ENCODE measurements at places on chromosomes 3 and 15.

DNA sequence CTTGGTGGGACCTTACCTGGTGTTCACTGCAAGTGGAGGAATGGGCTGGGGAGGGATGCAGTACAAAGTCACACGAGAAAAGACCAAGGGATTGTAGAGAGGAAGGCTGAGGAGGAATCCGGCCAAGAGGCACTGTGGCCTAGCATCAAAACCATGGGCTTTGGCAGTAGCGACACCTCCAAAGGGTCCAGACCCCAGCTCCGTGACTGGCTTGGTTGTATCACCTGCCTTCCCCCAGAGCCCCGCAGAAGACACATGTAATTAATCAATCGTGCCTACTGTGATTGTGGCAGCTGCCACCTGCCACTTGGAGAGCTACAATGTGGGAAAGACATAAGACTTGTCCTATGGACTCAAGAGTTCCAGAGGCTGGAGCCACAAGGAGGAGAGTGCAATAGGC, 54.7 kb downstream of the ST8SIA2 start:
- DNase-seq, result no peak

- no peak for DNase-seq
Observed at GRCh38 chr3:69085168-69085832, 563 bp downstream of the ARL6IP5 start.

DNA sequence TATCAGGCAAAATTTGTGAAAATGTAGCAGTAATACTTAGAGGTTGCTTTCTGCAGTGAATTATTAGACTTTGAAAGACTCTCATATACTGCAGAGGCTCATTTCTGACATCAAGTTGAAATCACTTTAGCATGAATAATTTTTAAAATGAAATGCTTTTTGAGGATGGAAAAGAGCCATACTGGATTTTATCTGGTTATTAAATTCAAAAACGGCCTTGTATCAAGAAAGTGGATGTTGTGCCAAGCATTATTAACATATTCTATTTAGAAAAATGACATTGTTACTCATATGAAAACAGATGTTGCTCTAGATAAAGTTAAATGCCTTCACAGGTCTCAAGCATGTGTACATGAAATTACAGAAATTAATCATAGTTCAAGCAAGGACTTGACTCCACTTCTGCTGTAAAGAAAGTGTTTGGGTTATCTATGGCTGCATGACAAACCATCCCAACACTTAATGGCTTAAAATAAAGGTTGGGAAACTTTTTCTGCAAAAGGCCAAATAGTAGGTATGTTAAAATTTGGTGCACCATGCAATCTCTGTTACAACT, 64.5 kb upstream of the ZNF280D start:
- DNase-seq, result no peak

DNA sequence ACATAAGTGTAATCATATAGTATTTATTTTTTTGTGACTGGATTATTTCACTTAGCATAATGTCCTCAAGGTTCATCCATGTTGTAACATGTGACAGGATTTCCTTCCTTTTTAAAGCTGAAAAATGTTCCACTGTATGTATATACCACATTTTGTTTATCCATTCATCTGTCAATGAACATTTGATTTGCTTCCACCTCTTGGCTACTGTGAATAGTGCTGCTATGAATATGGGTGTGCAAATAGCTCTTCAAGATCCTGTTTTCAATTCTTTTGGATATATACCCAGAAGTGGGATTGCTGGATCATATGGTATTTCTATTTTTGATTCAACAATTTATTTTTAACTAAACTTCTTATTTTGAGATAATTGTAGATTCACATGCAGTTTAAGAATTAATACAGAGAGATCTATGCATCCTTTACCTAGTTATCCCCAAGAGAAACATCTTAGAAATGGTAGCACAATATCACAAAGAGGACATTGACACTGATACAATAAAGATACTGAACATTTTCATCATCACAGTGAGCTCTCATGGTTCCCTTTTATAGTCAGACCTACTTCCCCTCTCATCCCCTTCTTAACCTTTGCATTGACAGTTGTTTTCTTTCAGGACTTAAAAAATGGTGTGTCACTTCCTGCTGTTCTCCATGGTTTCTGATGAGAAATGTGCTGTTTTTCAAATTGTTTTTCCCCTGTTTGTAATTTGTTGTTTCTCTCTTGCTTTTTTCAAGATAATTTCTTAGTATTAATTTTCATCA, 90.1 kb downstream of the SATB1 start:
- DNase-seq, result no peak

DNA sequence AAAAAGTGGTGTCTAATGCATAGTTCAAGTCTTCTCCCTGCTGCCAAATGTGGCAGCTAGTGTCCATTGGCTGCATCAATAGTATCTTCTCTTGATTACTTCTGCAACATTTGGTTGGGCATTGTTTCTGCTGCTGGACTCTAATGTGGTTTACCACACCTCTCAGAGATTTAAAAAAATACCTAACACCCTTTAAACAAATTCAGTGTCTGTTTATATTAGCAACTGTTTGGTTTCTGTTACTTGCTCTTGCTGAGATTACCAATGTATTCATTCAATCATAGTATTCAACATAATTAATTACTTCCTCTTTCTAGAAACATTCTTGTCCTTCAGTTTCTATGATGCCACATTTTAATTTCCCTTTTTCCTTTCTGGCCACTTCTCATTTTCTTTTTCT, 20.3 kb upstream of the NECTIN3 start:
- DNase-seq, result no peak

GRCh38 chr3:106276755-106277612, 408.2 kb upstream of the CBLB start:
- DNase-seq, result no peak

DNA sequence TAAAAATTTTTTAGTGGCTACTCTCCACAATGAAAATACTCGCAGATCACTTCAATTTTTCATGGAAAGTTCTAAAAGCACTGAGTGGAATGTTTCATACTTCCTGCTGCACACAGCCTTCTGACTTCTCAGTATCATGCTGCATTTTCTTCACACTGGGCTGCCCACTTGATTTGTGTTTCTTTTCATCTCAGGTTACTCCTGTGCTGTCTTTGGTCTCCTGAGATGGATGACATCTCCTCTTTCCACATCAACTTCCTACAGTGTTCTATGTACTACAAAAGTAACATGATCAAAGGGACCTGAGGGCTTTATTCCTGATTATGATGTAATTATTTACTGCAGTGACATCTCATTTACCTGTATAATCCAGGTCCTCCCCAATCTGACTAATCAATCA, 927.7 kb downstream of the ROBO2 start:
- no peak for DNase-seq

Measured in stromal cell of bone marrow (primary cell).